CD4-positive, alpha-beta T cell (primary cell): ENCODE measurements at places on chromosomes 5 and 9. TPM values are rescaled to one million over a fixed set of nuclear protein-coding genes. Genes with fewer than 3 reads are reported as not detected.

DNA sequence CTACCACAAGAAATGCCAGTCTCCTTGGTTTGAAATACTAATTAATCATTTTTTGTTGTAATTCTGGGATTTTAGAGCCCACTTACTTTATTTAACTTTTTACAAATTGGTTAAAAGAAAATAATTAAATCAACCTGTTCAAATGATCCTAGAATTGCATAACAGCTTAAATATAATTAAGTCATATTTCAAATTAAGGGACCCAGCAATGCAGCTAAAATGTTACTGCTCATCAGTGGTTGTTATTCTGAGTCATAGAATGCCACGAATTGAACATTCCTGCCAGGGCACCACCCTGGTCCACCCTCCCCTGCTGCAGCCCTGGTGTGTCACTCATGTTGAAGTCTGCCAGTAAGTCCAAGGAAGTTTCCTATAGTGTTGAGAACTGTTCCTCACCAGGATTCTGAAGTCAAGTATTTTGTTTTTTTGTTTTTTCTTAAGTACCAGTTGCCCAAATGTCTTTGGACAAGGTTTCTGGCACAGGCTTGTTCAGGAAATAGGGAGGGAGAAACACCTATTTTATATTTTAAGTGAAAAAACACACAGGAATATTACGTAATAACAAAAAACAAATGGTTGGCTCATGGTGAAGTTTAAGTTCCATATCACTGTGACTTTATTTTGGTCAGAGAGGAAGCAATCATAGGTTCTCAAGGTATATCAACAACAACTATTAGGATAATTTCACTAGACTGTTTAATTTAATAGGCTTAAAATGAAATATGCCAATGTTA is 4.3 kb upstream of the ITGA1 start:
- peaks cover 5% of the 10 kb centered on the region for H3K27me3 ChIP-seq
- H3K4me1 ChIP-seq: peaks cover 14% of the 10 kb centered on the region
- no peaks in the 10 kb centered on the region for H3K36me3 ChIP-seq

GRCh38 chr5:153594785-153595184 is 104.3 kb downstream of the GRIA1 start:
- no peak overlapping the region for H3K4me3 ChIP-seq
- H3K27ac ChIP-seq: no peak overlapping the region
- DNase-seq: no peak

GRCh38 chr5:99099691-99100090 is 170.9 kb upstream of the CHD1 start:
- H3K4me3 ChIP-seq: no peak overlapping the region
- no peak for DNase-seq
- H3K27me3 ChIP-seq: no peaks in the 10 kb centered on the region
- no peaks in the 10 kb centered on the region for H3K36me3 ChIP-seq
- no peaks in the 10 kb centered on the region for H3K4me1 ChIP-seq

DNA sequence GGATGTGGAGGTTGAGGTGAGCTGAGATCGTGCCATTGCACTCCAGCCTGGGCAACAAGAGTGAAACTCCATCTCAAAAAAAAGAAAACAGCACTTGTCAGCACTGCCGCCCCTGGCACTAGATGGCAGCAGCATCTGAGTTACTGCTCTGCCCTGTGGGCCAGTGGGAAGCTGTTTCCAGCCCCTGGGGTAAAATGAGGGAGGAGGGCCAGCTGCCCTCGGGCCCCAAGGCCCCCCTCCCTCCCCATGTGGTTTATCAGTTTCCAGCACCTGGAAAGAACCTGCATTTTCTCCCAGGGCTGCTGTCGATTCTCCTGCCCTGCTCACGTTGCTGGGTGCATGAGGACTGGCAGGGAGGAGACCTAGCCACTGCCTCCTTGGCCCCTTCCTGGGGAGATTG is 13.2 kb upstream of the CEL start:
- DNase-seq: no peak
- H3K4me3 ChIP-seq: no peak overlapping the region
- no peaks in the 10 kb centered on the region for H3K27me3 ChIP-seq
- H3K27ac ChIP-seq: no peak overlapping the region

- H3K27ac ChIP-seq: no peak overlapping the region
- no peaks in the 10 kb centered on the region for H3K27me3 ChIP-seq
- no peak overlapping the region for H3K4me3 ChIP-seq
- DNase-seq: no peak
These were observed 21.3 kb upstream of the CCDC112 start for GRCh38 chr5:115317736-115318135.

- no peaks in the 10 kb centered on the region for H3K4me1 ChIP-seq
- no peak overlapping the region for H3K4me3 ChIP-seq
- H3K27ac ChIP-seq: no peak overlapping the region
- no peaks in the 10 kb centered on the region for H3K36me3 ChIP-seq
- DNase-seq: no peak
These were observed 8.7 kb downstream of the STKLD1 start for GRCh38 chr9:133384736-133385321.

DNA sequence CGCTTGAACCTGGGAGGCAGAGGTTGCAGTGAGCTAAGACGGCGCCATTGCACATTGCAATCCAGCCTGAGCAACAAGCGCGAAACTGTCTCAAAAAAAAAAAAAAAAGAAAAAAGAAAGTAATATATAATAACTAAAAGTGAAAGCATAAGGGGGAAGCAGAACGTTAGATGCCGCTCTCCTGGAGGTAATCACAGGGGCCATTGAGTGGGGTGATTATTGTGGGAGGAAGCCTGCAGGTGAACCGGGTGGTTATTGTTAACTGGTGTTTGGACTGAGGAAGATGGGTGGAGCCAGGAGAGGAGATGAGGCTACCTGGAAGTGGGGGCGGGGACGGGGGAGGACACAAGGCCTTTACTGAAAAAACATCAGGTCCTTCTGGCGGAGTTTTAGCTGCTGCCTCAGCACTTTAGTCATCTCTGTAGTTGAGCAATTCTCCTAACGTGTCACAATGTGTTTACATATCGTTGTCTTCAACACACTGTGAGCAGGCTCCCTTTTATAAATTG is 5.3 kb upstream of the TJP2 start:
- DNase-seq: no peak
- peak overlapping the region; percentile 51 for H3K4me3 ChIP-seq
- H3K27ac ChIP-seq: no peak overlapping the region
- no peaks in the 10 kb centered on the region for H3K36me3 ChIP-seq

- no peaks in the 10 kb centered on the region for H3K27me3 ChIP-seq
- H3K27ac ChIP-seq: no peak overlapping the region
- no peak overlapping the region for H3K4me3 ChIP-seq
- H3K36me3 ChIP-seq: no peaks in the 10 kb centered on the region
These were observed 1045.6 kb upstream of the WWC1 start for GRCh38 chr5:167245868-167246267.

DNA sequence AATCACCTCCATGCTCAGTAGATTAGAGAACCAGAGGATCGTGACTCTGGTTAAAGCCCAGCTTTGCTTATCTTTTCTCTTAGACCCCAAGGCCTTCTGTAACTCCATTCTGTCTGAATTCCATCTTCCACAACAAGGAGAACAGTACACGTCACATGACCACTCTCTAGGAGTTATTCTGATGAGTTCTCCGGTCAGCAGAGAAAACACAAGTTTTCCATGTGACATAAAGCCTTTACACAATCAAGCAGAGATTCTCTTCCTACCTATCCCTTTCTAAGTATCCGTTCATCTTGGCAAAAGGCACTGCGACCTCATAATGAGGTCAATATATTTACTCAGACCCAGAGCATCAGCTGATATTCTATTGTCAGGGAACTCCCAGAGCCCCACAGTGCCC is 112.3 kb downstream of the TRPM6 start:
- H3K27ac ChIP-seq: no peak overlapping the region
- H3K36me3 ChIP-seq: no peaks in the 10 kb centered on the region
- DNase-seq: no peak
- H3K4me3 ChIP-seq: no peak overlapping the region
- H3K4me1 ChIP-seq: no peaks in the 10 kb centered on the region

DNA sequence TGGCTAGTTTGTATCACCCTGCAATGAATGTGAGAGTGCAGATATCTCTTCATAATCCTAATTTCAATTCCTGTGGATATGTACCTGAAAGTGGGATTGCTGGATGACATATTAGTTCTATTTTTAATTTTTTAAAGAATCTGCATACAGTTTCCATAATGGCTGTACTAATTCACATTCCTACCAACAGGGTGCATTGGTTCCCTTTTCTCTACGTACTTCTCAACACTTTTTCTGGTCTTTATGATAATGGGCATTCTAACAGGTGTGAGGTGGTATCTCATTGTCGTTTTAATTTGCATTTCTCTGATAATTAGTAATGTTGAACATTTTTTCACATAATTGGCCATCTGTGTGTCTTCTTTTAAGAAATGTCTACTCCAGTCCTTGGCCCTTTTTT is 927.5 kb downstream of the DTWD2 start:
- H3K4me1 ChIP-seq: no peaks in the 10 kb centered on the region
- H3K4me3 ChIP-seq: no peak overlapping the region
- no peaks in the 10 kb centered on the region for H3K36me3 ChIP-seq
- no peaks in the 10 kb centered on the region for H3K27me3 ChIP-seq
- no peak overlapping the region for H3K27ac ChIP-seq

- H3K4me1 ChIP-seq: no peaks in the 10 kb centered on the region
- H3K4me3 ChIP-seq: no peak overlapping the region
- H3K36me3 ChIP-seq: no peaks in the 10 kb centered on the region
- H3K27ac ChIP-seq: no peak overlapping the region
- no peak for DNase-seq
These were observed 108.1 kb upstream of the SLC27A6 start for GRCh38 chr5:128857076-128857677.

DNA sequence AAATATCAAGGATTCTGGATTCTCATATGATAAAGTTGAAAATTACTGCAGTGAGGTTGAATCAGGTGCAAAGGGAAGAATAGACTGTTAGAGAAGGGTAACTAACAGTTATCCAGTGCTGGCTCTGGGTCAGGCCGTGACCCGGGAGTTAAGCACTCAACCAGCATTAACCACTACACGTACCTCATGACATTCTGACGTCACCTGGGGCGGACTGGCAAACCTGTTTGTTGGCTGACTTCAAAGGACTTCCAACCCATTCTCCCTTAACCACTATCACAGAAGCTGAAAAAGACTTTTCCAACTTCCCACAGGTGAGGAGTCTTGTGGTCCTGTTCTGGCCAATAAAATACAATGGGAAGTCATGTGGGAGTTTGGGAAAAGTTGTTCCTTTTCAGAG is 268.9 kb downstream of the ENC1 start:
- H3K27me3 ChIP-seq: no peaks in the 10 kb centered on the region
- H3K4me1 ChIP-seq: no peaks in the 10 kb centered on the region
- no peaks in the 10 kb centered on the region for H3K36me3 ChIP-seq
- H3K4me3 ChIP-seq: no peak overlapping the region
- H3K27ac ChIP-seq: no peak overlapping the region

GRCh38 chr9:95570646-95571045 is 53.9 kb upstream of the PTCH1 start:
- H3K27me3 ChIP-seq: peaks cover 25% of the 10 kb centered on the region
- H3K4me3 ChIP-seq: no peak overlapping the region
- H3K4me1 ChIP-seq: peaks cover 10% of the 10 kb centered on the region

GRCh38 chr9:105328872-105329718 is 84.6 kb downstream of the SLC44A1 start:
- H3K27me3 ChIP-seq: no peaks in the 10 kb centered on the region
- no peak overlapping the region for H3K4me3 ChIP-seq
- H3K36me3 ChIP-seq: no peaks in the 10 kb centered on the region
- DNase-seq: no peak

- H3K4me3 ChIP-seq: no peak overlapping the region
- H3K27ac ChIP-seq: no peak overlapping the region
- H3K4me1 ChIP-seq: no peaks in the 10 kb centered on the region
These were observed 40.8 kb downstream of the CHSY3 start for GRCh38 chr5:129945028-129945427.

DNA sequence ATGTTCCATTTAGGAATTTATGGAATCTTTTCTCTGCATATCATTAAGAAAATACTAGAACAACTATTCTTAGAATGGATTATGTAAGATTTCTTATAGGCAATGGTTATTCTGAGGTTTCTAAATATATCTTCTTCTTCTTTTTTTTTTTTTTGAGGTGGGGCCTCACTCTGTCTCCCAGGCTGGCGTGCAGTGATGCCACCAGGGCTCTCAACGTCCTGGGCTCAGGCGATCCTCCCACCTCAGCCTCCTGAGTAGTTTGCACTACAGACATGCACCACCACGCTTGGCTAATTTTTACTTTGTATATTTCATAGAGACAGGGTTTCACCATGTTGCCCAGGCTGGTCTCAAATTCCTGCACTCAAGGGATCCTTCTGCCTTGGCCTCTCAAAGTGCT is 137.2 kb downstream of the SREK1 start:
- H3K36me3 ChIP-seq: no peaks in the 10 kb centered on the region
- H3K4me3 ChIP-seq: no peak overlapping the region
- H3K4me1 ChIP-seq: no peaks in the 10 kb centered on the region
- H3K27me3 ChIP-seq: peaks cover 4% of the 10 kb centered on the region
- no peak overlapping the region for H3K27ac ChIP-seq

DNA sequence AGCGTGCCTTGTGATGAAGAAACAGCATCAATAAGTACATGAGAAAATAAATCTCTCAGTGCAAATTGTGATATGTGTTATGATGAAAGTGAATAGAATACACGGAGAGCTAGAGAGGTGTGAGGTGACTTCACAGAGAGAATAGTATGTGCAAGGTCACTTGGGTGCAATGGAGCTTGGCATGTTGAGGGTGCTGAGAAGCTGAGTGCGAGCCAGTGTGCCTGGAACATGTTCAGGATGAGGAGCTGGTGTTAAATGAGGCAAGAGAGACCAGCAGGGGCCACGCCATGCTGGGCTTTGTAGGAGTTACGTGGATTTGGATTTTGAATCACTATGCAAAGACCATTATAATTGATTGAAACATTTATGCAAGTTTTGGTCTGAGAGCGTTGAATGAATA is 12.8 kb upstream of the RPS23 start:
- no peaks in the 10 kb centered on the region for H3K27me3 ChIP-seq
- no peaks in the 10 kb centered on the region for H3K4me1 ChIP-seq
- H3K27ac ChIP-seq: no peak overlapping the region
- no peaks in the 10 kb centered on the region for H3K36me3 ChIP-seq

STOM gene
- total RNA-seq: 27.9 TPM

MSX2 gene
- total RNA-seq: 0.30 TPM

ADGRV1 gene
- total RNA-seq: 1.2 TPM

CNTFR gene
- not detected for total RNA-seq

SPINK6 gene
- not detected for total RNA-seq

SVEP1 gene
- total RNA-seq: not detected

OMD gene
- total RNA-seq: not detected

CNTNAP3B gene
- not detected for total RNA-seq

C9orf152 gene
- not detected for total RNA-seq

SPATA31E1 gene
- not detected for total RNA-seq

CCL27 gene
- total RNA-seq: not detected

MAPK9 gene
- 21.2 TPM for total RNA-seq

PCDHA3 gene
- total RNA-seq: not detected

PCDHGA12 gene
- total RNA-seq: not detected

BICD2 gene
- total RNA-seq: 14.9 TPM
